ENCODE measurements at places on chromosomes 3 and 15.

GRCh38 chr15:71121442-71121841 lies 6.2 kb downstream of the THSD4 start:
- H3K27me3 ChIP-seq, result peaks cover 67% of the 10 kb centered on the region
- H3K27ac ChIP-seq, result no peak overlapping the region
- no peaks in the 10 kb centered on the region for H3K4me1 ChIP-seq
- H3K4me3 ChIP-seq, result no peak overlapping the region
- no peaks in the 10 kb centered on the region for H3K36me3 ChIP-seq

- DNase-seq, result no peak
- H3K27ac ChIP-seq, result no peak overlapping the region
- H3K4me3 ChIP-seq, result no peak overlapping the region
- peaks cover 15% of the 10 kb centered on the region for H3K4me1 ChIP-seq
- peaks cover 4% of the 10 kb centered on the region for H3K36me3 ChIP-seq
- no peaks in the 10 kb centered on the region for H3K27me3 ChIP-seq
Observed at GRCh38 chr3:183581496-183582155, 26.1 kb upstream of the KLHL6 start.

GRCh38 chr3:15556512-15556911 lies 35.0 kb upstream of the COLQ start:
- H3K27me3 ChIP-seq, result no peaks in the 10 kb centered on the region
- H3K4me1 ChIP-seq, result peaks cover 10% of the 10 kb centered on the region
- no peak for DNase-seq
- H3K27ac ChIP-seq, result peak overlapping the region; percentile 67

- H3K36me3 ChIP-seq, result no peaks in the 10 kb centered on the region
- H3K27ac ChIP-seq, result no peak overlapping the region
- H3K4me1 ChIP-seq, result peaks cover 9% of the 10 kb centered on the region
- DNase-seq, result no peak
- H3K4me3 ChIP-seq, result no peak overlapping the region
Observed at GRCh38 chr3:8575364-8576104, 69.1 kb downstream of the SSUH2 start.

- no peak overlapping the region for H3K4me3 ChIP-seq
- H3K27ac ChIP-seq, result no peak overlapping the region
- peaks cover 3% of the 10 kb centered on the region for H3K4me1 ChIP-seq
- no peaks in the 10 kb centered on the region for H3K27me3 ChIP-seq
- no peak for DNase-seq
Observed at GRCh38 chr3:48208076-48208475, 15.2 kb upstream of the CAMP start.

DNA sequence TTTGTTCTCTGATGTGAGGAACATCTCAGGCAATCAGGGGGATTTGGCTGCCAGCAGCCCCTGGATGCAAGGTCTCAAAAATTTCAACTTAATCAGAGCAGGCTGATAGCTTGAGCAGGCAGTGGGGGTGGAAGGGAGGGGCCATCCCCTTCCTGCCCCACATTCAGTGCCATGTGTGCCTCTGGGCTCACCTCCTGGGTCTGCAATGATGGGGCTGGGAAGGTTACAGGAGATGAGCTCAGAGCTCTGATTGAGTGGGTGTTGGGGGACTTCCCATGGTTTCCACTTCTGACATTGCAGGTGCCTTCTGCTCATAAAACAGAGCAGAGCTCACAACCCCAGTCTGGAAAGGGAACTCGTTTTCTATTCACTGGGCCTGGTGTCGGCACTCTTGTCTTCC lies 37.0 kb downstream of the PARP16 start:
- no peaks in the 10 kb centered on the region for H3K27me3 ChIP-seq
- no peak overlapping the region for H3K27ac ChIP-seq
- H3K36me3 ChIP-seq, result peaks cover 7% of the 10 kb centered on the region
- H3K4me1 ChIP-seq, result no peaks in the 10 kb centered on the region
- DNase-seq, result no peak

DNA sequence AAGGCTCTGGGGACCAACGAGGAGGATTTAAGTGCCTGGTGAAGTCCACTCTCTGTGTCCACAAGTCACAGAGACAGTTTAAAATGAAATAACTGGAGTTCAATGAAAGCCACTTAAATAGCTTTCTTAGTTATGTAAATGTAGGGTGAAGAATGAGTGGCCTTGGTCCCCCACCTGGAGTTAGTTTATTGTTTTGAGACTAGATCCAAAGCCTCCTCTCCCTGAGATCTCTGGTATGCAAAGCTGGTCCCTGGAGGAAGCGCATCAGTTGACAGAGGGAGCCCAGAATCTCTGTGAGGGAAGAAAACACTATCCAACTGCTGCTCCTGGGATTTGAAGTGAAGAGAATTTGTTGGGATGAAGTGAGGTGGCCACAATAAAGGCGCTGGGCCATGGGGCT lies 40.5 kb downstream of the EXOG start:
- peaks cover 3% of the 10 kb centered on the region for H3K36me3 ChIP-seq
- no peak overlapping the region for H3K4me3 ChIP-seq
- H3K27ac ChIP-seq, result no peak overlapping the region
- peaks cover 7% of the 10 kb centered on the region for H3K4me1 ChIP-seq
- no peaks in the 10 kb centered on the region for H3K27me3 ChIP-seq
- DNase-seq, result no peak

- H3K27ac ChIP-seq, result no peak overlapping the region
- no peak for DNase-seq
- H3K27me3 ChIP-seq, result no peaks in the 10 kb centered on the region
- H3K36me3 ChIP-seq, result no peaks in the 10 kb centered on the region
- H3K4me1 ChIP-seq, result no peaks in the 10 kb centered on the region
Observed at GRCh38 chr3:70273492-70273891, 38.9 kb downstream of the MDFIC2 start.

DNA sequence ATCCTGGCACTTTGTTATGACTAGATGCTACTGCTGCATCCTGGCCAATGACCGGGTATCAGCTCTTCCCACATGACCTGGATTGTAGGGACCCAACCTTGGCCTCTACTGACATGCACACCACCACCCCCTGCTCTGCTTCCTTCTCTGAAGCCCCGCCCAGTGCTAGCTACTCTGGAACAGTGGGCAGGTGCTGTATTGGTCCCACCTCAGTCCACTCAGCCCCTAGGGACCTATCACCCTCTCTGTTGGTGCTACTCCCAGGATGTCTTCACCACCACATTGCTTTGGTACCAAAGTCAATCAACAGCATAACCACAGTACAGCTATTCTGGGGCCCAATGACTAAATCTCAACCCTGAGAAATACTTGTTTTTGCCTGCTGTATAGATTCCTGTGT lies 170.2 kb upstream of the PRICKLE2 start:
- H3K27me3 ChIP-seq, result no peaks in the 10 kb centered on the region
- H3K4me3 ChIP-seq, result no peak overlapping the region
- H3K36me3 ChIP-seq, result no peaks in the 10 kb centered on the region
- DNase-seq, result no peak
- no peak overlapping the region for H3K27ac ChIP-seq

GRCh38 chr3:184539801-184540435 lies 21.7 kb upstream of the EPHB3 start:
- H3K4me1 ChIP-seq, result peaks cover 8% of the 10 kb centered on the region
- H3K4me3 ChIP-seq, result no peak overlapping the region
- H3K36me3 ChIP-seq, result no peaks in the 10 kb centered on the region
- peaks cover 53% of the 10 kb centered on the region for H3K27me3 ChIP-seq

DNA sequence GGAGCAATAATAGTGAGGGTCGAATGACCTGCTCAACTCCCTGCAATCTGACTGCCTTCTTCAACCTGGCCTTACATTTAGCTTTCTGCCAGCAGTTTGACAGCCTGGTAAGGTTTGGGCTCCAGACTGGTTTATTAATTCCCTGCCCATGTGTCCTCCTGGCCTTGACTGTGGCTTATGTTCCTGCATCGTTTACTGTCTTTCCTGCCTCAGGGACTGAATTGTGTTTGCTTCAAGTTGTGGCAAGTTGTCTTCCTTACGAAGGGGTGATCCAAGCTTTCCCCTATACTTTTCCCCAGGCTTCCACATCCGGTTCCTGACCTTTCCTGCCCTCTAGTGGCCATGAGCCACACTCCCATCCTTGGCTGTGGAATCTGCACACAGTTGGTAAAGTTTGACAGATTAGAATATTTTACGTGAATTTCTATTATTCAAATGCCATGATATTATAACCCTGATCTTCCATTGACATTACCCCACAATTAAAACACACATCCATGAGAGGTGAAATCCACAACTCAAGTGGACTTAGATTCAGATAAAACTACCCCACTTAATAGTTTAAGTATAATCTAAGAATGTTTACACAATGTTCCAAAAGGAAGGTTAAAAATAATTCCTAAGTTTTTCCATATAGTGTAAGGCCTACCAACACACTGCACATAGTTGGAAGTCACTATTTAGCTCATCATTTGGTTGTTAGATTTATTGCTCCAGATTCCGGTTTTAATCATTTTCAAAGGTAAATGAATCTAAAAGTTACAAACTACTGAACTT lies 95.7 kb downstream of the NEDD4 start:
- no peaks in the 10 kb centered on the region for H3K27me3 ChIP-seq
- H3K4me3 ChIP-seq, result no peak overlapping the region
- H3K27ac ChIP-seq, result no peak overlapping the region
- H3K4me1 ChIP-seq, result no peaks in the 10 kb centered on the region
- no peak for DNase-seq

DNA sequence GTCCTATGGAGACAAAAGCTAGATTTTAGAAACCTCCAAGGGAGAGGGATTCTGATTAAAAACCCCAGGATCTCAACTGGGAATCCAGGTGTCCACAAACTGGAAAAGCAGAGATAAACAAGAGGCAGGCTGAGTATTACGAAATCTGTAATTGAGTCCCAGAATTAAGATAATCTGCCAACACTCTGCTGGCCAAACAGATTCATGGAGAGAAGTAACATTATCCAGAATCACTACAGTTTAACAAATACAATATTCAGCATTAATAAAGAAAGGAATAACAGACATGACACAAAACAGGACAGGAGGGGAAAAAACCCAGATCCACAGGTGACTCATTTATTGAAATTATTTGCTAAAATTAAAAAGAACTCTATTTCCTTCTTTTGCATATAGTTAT lies 227.2 kb upstream of the NANOGP8 start:
- H3K4me1 ChIP-seq, result no peaks in the 10 kb centered on the region
- H3K36me3 ChIP-seq, result no peaks in the 10 kb centered on the region

DNA sequence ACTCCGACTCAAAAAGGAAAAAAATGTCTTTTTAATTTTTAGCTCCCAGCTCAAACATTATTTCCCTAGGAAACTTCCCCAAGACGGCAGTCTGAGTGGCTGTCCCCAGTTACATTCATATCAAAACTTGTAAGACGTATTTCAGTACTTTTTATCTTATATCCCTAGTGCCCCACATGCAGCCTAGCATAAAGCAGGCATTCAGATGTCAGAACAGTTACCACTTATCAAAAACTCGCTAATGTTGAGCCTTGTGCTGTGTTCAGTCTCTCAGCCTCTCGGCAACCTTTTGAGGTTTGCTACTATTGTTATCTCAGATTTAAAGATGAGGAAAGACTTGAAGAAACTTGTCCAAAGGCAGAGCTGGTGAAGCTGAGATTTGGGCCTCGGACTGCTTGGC lies 6.6 kb upstream of the SELENOS start:
- peaks cover 91% of the 10 kb centered on the region for H3K36me3 ChIP-seq
- H3K27ac ChIP-seq, result no peak overlapping the region
- peaks cover 6% of the 10 kb centered on the region for H3K4me1 ChIP-seq
- DNase-seq, result no peak
- no peak overlapping the region for H3K4me3 ChIP-seq

DNA sequence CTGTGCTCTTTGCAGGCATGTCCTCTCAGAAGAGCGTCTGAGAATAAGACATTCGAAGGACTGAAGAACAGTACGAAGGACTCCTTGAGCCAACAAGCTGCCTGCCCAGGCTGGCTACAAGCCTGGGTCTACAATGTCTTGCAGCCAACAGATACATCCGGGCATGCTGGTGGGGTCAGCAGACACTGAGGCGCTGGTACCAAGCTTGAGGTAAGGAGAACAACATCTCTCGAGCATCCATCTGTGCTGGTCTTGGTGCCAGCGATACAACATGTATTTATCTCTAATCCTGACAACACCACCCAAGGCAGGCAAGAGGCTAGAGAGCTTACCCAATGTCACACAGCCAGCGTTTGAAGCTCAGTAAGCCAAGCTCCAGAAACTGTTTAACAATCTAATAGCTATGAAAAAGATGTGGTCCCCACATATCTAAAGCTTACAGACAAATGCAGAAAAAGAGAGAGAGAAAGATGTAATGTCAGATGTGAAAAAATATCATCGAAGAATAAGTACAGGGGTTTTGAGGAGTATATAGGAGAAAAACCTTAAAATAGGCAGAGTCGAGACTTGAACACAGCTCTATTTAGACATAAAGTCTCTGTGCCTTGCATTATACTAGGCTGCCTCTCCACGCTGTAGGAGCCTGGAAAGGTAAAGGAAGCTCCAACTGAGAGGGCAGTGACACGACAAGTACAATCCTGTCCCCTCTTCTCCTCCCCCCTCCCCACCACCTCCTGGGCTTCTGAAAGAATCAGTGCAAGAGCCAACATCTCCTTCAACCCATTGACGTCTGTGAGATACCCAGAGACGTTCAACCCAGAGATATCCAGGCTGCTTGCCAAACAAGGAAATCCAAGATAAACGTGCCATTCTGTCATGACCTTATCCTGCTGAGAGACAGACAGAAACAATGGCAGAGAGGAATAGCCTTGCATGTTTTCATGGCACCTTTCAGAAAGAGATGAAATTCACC lies 39.4 kb downstream of the WWTR1 start:
- no peak overlapping the region for H3K4me3 ChIP-seq
- peaks cover 10% of the 10 kb centered on the region for H3K27me3 ChIP-seq
- no peak for DNase-seq
- no peaks in the 10 kb centered on the region for H3K36me3 ChIP-seq

DNA sequence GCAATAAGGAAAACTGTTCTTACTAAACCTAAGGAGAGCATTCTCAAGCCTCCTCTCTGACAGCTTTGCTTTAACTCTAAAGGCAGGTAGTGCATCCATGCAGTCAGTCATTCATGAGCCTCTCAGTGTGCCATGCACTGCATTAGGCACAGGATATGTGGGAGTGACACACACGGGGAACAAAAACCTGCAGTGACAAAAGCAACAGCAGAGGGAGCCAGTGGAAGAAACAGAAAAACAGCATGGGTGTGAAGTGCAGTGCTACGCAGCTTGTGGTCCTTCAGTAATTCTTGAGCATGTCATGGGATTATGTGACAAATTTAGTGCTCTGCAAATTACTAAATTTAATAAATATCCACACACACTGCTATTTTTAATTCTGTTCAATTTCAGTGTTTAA lies 230.7 kb downstream of the BBX start:
- peaks cover 17% of the 10 kb centered on the region for H3K36me3 ChIP-seq
- no peaks in the 10 kb centered on the region for H3K27me3 ChIP-seq
- DNase-seq, result no peak
